ENCODE measurements at places on chromosomes 13 and 19.

DNA sequence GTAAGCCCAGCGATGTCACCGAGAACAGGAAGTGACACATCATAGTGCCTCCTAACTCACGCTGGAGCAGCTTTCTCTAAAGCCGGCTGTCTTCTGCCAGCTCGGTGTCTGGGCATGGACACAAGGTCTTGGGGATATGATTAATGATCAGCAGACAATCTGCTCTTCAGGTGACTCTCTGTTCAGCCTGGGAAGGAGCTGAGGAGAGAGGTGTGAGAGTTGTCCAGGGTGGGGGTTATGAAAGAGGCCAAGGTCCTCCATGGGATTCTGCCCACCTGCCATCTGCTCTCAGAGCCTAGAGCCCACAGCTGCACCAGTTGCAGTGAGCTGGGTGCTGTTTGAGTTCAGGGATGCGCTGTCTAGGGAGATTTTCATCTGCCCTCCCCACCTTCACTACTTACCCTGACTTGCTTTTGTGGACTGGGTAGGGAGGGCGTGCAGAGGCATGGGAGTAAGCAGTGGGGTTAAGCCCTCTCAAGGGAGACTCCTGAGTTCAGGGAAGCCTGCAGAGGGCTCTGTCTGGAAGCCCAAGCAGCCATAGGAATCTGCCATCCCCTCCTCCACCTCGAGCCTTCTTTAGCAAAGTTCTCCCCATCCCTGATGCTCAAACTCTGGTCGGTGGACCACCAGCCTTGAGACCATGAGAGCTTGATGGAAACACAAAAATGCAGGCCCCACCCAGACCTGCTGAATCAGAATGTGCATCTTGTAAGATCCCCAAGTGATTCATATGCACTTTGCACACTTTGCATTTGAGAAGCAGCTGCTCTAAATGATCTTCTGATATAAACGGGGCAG is 539.7 kb downstream of the RFC3 start:
- DNase-seq: no peak

- DNase-seq: no peak
Measured at GRCh38 chr19:56822755-56823154, 17.8 kb downstream of the PEG3 start.

DNA sequence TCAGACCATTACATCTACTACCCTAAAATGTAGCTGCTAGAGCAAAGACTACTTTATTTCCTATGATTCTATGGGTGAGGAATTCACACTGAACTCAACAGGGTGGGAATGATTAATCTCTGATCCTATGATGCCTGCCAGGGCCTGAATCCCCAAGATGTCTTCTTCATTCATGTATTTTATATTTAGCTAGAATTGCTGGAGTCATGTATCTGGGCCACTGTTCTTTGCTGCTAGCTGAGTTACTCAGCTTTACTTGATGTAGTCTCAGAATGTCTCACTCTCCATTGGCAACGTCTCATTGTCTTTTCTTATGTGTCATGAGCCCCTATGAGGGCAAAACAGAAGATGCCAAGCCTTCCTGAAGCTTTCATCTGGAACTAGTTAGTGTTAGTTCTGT is 21.1 kb downstream of the ZNF582 start:
- no peak for DNase-seq

- DNase-seq: no peak
Measured at GRCh38 chr13:79937771-79938216, 403.1 kb downstream of the SPRY2 start.

- no peak for DNase-seq
Measured at GRCh38 chr19:51565583-51565982, 5.5 kb upstream of the ZNF175 start.

- no peak for DNase-seq
Measured at GRCh38 chr19:56109226-56109625, 11.9 kb downstream of the ZNF787 start.

DNA sequence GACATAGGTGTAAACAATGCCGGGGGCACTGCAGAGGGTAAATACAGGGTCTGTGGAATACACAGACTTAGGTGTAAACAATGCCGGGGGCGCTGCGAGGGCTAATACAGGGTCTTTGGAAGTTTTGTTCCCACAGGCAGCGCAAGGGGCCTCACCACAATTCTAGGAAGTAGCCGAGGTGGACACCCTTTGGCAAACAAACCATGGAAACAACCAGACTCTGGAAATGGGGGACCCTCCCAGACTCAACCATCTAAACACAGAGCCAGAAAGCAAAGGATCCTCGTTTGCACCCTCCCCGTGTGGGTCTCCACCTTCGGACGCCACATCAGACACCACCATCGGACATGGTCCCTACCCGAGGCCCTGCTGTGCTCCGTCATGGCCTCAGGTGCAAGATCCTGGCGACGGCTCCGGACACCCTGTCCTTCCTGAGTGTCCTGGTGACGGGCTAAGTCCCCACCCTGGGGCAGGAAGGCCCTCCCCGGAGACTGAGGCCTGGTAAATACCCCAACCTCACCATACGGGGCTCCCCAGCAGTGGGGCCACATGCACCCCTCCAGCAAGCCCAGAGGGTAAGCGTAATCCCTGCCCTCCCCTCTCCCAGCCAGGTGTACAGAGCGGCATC is 16.7 kb upstream of the PLPP2 start:
- DNase-seq: no peak

DNA sequence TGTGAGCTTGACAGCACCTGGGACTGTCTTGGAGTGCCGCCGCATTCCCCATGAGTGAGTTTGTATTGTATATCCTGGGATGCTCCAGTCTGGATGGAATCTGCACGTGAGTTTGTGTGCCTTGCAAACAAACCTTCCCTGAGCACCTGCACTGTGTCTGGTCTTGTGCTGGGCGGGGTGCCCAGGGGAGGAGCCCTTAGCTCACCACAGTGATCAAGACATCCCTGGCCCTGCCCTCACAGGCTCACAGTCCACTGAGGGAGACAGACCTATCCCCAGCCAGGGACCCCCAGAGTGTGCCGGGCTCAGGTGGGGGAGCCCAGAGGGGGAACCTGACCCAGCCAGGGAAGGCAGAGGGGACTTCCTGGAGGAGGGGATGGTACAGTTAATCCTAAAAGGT is 1.7 kb upstream of the BCAM start:
- DNase-seq: no peak

Data from BJ (cell line).